NCI-H526 (cell line): ENCODE measurements at places on chromosomes 1 and 21.

- no peak for DNase-seq
Observed at GRCh38 chr1:112297536-112297935, 98.5 kb upstream of the CTTNBP2NL start.

GRCh38 chr1:158180741-158181576 lies at the start of gene CD1D:
TSS of gene CD1D (plus strand) at chr1:158180895. CDS start at chr1:158181102, 207 bp downstream.
- peak; percentile 14 for DNase-seq

- DNase-seq: no peak
Observed at GRCh38 chr1:229252228-229252984, 18.5 kb upstream of the RAB4A start.

DNA sequence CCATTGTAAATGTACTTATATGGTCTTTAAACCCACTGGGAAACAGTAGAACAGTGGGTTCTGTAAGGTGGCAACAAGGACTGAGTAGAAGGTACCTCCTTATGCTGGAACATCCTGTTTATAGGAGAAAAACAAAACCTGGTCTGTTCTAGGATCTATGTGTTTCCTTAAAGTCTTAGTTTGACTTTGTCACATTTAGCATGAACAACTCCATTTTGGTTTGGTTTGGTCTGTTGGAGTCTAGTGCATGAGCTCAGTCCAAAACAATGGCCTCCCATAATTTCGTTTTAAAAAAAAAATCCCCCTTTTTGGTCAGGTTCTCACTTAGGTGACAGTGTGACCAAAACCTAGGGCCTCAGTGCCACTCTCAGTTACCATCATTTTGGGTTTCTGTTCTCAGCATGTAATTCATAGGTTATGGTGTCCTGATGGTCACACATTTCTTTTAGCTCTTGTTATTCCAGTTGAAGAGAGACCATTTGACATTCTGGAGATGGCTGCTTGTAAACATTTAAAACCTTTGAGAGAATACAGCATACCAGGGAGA lies 66.4 kb upstream of the IL12RB2 start:
- no peak for DNase-seq

GRCh38 chr1:19046972-19047731 lies 90.7 kb upstream of the IFFO2 start:
- DNase-seq: no peak

DNA sequence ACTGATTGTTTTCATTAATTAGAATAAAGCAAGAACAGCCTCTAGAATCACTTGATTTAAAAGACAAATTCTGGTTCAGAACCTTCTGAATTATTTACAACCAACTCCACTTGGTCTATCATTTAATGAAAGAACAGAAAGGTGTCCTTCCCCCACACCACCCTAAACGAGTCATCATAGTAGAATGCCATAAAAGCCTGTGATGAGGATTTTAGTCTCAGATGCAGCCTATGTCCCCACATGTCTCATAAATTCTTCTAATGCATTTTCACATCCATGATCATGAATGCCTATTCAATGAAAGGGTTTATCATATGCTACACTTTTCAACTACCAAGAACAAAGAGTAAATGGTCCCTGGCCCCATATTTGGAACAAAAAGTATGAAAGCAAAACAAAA lies 508.1 kb downstream of the DPYD start:
- no peak for DNase-seq

DNA sequence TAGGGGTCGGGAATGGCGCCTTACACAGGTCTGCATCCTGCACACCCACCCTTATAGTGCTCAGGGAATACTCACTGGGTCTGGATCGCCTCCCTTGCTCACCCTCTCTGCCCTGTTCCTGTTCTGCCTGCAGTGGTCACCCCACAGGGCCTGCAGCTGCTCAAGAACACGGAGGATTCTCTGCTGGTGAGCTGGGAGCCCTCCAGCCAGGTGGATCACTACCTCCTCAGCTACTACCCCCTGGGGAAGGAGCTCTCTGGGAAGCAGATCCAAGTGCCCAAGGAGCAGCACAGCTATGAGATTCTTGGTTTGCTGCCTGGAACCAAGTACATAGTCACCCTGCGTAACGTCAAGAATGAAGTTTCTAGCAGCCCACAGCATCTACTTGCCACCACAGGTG lies 12.4 kb downstream of the TNN start:
- no peak for DNase-seq

DNA sequence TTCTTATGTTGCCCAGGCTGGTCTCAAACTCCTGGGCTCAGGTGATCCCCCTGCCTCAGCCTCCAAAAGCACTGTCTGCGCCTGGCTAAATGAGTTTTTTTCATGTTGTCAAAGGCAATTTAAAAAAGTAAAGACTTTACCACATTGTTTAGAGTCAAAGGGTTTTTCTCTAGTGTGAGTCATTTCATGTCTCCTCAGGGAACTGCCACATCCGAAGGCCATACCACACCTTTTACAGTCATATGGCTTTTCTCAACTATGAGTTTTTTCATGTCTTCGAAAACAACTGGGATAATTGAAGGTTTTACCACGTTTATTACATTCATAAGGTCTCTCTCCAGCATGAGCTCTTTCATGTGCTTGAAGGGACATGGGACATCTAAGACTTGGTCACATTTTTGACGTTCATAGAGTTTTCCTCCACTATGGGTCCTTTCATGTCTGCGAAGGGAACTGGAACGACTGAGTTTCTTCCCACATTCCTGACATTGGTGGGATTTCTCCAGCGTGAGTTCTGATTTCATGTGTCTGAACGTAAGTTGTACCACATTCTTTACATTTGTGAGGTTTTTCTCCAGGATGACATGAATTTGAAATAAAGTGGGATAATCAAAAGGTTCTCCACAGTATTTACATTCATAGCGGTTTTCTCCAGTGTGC lies 65.6 kb downstream of the UCHL5 start:
- no peak for DNase-seq

GRCh38 chr1:101847626-101848025 lies 149.1 kb downstream of the OLFM3 start:
- no peak for DNase-seq

GRCh38 chr1:221419513-221420095 lies 322.3 kb downstream of the DUSP10 start:
- DNase-seq: no peak

GRCh38 chr1:224042557-224043118 lies 71.3 kb upstream of the FBXO28 start:
- no peak for DNase-seq

- no peak for DNase-seq
Observed at GRCh38 chr1:22952694-22953056, 20.0 kb downstream of the LACTBL1 start.

DNA sequence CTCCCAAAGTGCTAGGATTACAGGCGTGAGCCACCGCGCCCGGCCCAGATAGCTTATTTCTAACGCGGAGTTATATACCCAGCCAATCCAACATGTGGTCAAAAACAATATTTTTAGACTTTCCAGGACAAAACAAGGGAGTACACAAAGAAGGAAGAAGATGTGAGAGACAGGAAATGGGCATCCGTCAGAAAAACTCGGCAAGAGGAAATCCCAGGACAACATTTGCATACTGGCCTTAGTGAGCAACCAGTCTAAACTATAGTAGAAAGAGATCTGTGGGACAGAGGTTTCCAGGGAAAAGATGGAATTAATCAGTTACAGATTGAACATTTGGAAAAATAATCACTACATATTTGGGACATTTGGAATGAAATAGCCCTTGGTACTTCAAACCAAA lies 11.4 kb downstream of the ARMH1 start:
- no peak for DNase-seq
